ENCODE measurements at places on chromosomes 5 and 9.

DNA sequence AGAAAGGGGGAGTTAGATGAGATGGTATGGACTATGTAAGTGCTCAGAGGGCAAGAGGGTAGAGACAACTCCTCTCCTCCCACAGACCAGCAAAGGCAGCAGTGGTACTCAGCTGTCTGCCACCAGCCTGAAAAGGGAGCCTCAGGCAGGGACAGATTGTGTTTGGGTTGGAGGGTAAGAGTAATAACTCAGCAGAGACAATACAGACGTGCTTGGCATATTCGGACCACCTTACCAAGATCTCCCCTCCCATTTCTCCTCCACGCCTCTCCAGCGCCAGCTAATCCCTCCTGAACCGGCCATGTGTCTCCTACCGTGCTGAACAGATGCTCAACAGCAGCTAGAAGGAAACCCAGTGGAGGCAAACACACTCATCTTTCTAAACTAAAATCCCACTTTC lies 180.8 kb downstream of the ASTN2 start:
- DNase-seq, result no peak

DNA sequence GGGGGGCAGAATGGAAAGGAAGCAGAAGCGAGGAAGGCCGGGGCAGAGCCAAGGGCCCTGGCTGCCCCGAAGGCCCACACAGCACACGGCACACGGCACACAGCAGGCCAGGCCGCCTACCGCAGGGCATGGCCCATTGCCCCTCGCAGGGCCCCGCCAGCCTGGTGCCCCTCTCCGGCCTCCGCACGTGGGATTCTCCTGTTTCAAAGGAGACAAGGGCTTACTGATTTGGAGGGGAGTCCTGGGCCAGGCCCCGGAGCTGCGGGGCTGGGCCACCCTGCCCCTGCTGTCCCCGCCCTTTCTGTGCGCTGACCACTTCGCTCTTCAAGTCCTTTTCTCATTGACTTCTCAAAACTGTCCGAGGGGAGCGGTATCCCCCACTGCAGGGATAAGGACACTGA lies 7.7 kb upstream of the PHYKPL start:
- DNase-seq, result no peak

GRCh38 chr9:123689701-123690428 lies 240.1 kb downstream of the DENND1A start:
- DNase-seq, result no peak

- DNase-seq, result peak; percentile 56
Observed at GRCh38 chr5:172074896-172075295, 68.5 kb upstream of the FBXW11 start.

DNA sequence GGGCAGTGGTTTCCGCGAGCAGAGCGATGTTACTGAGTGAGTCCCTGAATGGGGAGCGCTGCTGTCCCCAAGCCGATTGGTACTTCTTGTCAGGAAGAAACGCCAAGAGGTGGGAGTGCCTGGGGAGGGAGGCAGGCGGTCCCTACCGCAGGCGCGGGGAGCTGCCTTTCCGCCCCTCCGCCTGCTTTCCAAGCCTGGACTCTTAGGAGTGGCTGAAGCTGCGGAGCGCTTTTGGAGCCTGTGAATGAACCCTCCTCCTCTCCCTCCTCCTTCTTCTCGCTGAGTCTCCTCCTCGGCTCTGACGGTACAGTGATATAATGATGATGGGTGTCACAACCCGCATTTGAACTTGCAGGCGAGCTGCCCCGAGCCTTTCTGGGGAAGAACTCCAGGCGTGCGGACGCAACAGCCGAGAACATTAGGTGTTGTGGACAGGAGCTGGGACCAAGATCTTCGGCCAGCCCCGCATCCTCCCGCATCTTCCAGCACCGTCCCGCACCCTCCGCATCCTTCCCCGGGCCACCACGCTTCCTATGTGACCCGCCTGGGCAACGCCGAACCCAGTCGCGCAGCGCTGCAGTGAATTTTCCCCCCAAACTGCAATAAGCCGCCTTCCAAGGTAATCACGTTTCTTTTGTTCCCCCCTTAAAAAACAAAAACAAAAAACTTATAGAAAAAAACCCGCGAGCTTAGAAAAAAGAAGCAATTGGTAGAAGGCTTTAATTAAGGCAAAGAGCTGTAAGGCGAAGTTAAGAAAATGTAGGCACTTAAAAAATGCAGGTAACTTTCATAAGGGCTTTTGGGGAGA lies at the start of gene VCAN:
Gene VCAN (plus strand): TSS at position 340 of the 808 bp plus-strand sequence. CDS start 11,775 bp downstream, outside the sequence.
- DNase-seq, result peak; percentile 91

- DNase-seq, result peak; percentile 96
Observed at GRCh38 chr9:136171009-136171800, 33.7 kb downstream of the LHX3 start.

DNA sequence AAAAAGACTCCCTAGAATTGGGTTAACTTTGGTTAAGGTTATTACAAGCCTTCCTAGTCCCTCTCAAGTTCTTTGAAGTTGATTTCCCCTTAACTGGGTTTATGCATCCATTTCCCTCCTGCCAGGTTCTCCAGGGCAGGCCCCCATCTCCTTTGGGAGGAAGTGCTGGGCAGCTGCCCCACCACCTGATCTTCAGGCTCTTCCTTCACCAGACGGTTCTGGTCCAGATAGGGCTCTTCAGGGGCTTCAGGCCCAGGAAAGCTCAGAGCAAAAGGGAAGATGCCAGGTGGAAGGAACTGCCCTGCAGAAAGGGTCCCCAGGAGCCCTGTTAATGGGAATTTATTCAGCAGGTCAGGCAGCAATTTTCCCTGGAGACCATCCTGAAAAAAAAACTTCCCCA lies 2.1 kb downstream of the SMIM32 start:
- DNase-seq, result no peak

GRCh38 chr5:149414405-149415065 lies 35.4 kb upstream of the IL17B start:
- DNase-seq, result no peak

GRCh38 chr5:40791715-40792139 lies 6.4 kb downstream of the PRKAA1 start:
- DNase-seq, result no peak

DNA sequence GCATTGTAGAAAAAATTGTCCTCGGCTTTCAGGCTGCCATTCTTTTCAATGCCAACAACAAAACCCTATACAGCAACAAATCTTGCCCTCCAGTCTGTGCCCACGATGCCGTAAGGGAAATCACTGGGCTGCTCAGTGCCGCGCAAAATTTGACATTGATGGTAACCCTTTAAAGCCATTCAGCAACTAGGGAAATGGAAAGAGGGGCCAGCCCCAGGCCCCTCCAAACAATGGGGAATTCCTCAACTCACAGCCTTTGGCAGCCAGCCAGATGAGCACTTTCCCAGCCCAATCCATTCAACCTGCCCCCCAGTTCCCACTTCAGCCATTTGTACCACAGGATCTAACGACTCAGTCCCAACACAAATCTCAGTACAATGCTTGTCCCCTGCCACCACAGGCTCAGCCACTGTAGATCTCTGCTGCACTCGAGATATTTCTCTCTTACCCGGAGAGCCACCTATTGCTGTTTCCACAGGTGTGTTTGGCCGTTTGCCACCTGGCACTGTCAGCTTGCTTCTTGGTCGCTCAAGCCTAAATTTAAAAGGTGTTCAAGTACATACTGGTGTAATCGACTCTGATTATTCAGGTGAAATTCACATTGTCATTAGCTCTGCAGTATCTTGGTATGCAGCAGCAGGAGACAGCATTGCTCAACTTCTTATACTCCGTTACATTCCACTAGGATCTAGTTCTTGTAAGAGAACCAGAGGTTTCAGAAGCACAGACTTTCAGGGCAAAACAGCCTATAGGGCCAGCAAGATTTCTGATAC lies 103.3 kb downstream of the SYK start:
- DNase-seq, result no peak

DNA sequence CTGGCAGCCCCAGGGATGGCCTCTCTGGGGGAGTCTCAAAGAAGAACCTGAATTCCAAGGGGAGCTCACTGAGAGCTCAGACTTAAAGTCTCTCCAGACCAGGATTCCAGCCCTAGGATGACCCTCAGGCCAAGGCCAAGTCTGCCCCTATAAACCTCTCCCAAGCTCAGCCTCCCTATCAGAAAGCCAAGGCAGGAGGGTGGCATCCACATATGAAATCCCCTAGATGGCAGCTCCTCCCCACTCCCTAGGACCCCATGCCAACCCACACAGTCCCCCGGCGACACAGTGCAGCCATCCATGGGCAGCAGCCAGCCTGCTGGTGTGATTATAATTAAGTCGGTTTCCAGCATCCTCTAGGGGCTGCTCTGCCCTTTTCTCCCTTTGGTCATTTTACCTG lies 269.9 kb downstream of the CDK5RAP2 start:
- no peak for DNase-seq

- DNase-seq, result no peak
Observed at GRCh38 chr9:19754921-19755320, 33.9 kb downstream of the SLC24A2 start.

DNA sequence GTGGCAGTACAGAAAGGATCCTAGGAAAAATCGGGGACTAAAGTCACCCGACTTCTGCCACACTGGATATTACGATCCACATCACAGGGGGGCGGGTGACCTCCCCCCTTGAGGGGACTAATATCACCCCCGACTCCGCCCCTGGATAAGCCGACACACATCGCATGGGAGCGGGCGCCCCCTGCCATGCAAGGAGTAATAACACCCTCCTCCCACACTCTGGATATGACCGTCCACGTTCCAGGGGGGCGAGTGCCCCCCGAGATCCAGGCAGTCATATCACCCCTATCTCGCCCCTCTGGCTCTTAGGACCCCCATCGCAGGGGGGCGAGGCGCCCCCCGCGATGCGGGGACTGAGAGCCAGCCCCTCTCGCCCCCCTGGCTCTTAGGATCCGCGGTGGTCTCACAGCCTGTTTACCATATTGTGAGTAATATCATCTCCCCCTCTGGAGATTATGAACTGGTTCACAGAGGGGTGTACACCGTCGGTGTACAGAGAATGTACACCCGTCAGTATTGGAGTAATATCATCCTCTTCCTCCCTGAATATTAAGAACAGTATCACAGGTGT lies 423.0 kb downstream of the DIRAS2 start:
- DNase-seq, result peak; percentile 34

DNA sequence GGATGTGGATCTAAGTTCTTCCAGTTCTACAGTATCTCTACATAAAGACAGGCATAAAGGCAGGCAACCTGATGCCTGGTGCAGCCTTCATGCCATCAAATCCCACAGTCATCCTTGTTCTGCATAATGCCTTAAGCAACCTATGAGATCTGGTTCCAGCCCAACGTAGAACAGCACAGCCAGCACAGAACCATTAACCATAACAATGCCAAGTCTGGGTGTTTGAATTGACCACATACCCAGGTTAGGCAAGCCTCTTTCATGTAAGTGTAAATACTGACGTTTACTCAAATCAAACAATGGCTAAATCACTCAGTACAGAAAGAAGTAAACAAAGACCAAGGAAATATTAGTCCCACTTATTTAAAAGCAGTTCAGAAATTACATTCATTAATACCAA lies 195.0 kb downstream of the ADAMTSL1 start:
- DNase-seq, result peak; percentile 75

DNA sequence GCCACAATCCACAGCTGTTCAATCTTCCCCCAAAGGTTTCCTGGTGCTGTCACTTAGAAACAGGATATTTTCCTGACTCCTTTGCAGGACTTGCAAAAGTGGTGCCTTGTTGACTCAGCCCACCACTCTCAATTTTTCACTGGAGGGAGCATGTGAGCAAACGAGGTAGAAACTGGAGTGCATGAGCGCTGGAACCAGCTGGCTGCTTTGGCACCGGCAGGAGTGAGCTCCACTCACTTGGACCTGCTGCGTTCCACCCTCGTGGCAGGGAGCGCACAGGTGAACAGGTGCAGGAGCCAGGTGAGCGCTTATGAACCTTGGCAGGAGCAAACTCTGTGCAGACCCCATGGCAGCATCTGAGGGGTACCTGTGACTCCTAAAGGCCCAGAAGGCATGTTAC lies 364.1 kb upstream of the RORB start:
- peak; percentile 4 for DNase-seq

DNA sequence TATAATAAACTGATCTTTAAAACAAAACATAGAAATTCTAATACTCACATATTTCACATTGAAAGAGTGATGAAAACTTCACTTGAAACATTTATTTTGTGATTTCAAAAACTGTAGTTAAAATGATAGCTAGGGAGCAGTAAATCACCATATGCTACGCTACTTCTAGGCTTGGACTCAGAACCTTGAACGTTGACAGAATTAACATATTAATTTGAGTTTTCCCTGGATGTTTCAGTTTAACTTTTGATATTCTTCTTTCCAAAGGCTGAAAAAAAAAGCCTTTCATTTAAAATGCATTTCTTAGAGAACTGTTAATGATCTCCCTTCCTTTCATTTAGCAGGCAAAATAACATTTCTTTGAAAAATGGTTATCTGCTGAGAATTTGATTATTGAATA lies 307.8 kb upstream of the SGCD start:
- DNase-seq, result no peak

DNA sequence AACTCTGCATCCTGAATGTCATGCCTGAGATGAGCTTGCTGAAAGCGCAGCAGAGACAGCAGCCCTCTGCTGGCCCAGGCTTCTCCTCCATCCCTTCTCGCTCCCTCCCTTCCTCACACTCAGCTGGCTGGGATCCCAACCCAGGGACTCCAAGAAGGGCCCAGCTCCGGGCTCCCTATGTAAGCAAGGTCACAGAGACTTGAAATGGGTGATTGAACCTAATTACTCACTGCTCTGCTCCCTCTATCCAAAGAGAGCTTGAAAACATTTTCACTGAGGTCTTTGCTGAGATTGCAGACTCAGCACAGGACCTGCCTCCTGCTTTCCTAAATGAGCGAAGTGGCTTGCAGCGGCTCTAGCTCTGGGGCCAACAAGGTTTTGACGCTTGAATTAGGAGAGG lies 42.8 kb downstream of the RAPGEF1 start:
- DNase-seq, result peak; percentile 62

DNA sequence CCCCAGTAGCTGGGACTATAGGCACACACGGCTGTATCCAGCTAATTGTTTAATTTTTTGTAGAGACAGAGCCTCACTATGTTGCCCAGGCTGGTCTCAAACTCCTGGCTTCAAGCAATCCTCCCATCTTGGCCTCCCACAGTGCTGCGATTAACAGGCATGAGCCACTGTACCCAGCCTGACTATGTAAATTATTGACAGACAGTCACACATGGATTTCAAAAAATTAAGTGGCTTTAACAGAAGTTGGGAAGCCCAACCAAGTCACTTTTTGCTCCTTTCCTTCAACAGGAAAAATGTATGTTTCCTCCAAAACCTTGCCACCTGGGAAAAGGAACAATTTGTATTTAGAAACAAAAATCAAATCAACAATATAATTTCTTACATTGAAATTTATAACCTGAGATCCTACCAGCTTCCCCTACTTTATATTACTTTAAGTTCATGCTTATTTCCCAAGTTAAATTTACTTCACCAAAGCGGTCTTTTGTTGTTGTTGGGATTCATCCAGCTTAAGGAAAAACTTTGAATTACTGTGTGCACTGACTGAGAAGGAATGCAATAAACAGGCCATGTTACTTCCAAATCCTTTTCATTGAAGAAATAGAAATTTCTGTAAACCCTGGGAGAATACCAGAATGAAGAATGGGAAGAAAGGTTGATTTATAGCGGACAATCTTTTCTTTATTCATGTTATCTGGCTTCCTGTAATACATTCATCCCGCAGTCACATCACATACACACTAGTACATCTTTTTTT lies 8.6 kb downstream of the PCA3 start:
- DNase-seq, result no peak

Measured in ELF-1 (cell line).